CD14-positive monocyte (primary cell): ENCODE measurements at places on chromosomes 12 and 14.

GRCh38 chr12:2498964-2499500 is 295.7 kb upstream of the FKBP4 start:
- no peak for DNase-seq

- DNase-seq, result no peak
Measured at GRCh38 chr12:12979126-12979525, 20.9 kb downstream of the HEBP1 start.

GRCh38 chr14:100304825-100305323 is 1.4 kb downstream of the SLC25A29 start:
- DNase-seq, result peak; percentile 9

DNA sequence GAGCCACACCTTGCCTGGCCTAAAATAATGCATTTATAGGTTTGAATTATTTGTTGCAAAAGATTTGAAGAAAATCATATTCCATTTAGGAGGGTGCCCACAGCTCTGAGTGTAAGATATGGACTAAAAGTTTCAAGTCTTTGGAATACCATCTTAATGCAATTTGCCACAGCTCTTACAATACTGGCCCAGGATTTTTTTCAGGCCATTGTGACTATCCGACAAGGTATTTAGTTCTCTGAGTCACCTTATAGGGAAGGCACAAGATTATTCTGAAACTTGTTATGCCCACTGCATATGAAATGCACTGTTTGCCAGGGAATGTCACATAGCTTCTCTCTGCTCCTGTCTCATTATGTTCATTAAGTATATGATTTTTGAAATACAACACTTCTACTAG is 29.6 kb upstream of the SLC6A13 start:
- no peak for DNase-seq

DNA sequence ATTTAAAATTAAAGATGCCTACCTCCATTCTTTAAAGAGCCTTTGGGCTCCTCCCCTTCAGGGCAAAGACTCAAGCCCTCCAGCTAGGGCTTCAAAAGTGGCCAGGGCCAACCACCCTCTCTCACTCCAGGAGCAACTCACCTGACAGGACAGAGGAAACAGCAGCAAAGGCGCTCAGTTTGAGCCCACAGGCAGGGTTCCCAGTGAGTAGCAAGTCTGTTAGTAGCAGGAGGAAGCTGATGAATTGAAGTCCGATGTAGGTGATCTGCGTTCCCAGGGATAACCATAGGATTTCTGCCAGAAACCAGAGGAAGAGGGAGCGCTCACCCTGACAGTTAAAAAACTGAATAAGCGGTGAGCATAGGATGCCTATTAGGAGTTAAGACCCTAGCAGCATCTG is 15.7 kb downstream of the GSG1 start:
- no peak for DNase-seq

GRCh38 chr12:58930770-58931324 is 10.5 kb upstream of the LRIG3 start:
- no peak for DNase-seq

DNA sequence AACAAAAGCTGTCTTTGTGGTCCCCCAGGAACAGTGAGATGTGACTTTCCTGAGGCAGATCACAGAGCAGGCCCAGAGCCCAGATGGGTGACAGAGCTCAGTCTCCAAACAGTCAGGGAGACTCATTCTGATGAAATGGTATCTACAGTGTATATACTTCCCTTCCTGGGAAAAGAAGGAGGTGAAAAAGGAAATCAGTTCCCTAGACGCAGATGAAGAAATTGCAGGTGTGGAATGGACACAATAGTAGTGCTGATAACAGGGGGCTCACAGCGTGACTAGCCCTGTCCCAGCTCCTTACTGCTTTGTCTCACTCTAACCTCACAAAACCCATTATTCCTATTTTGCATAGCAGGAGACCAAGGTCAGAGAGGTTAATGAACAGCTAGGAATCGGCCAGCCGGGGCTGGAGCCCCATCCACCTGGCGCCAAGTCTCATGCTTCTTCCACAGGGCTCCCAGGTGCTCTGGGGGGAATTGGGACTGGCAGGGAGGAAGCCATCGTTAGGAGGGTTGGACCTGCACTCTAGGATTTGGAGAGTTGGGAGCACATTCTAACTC is 11.9 kb downstream of the KCNH3 start:
- no peak for DNase-seq

- no peak for DNase-seq
Measured at GRCh38 chr12:81819991-81820633, 61.0 kb upstream of the PPFIA2 start.

DNA sequence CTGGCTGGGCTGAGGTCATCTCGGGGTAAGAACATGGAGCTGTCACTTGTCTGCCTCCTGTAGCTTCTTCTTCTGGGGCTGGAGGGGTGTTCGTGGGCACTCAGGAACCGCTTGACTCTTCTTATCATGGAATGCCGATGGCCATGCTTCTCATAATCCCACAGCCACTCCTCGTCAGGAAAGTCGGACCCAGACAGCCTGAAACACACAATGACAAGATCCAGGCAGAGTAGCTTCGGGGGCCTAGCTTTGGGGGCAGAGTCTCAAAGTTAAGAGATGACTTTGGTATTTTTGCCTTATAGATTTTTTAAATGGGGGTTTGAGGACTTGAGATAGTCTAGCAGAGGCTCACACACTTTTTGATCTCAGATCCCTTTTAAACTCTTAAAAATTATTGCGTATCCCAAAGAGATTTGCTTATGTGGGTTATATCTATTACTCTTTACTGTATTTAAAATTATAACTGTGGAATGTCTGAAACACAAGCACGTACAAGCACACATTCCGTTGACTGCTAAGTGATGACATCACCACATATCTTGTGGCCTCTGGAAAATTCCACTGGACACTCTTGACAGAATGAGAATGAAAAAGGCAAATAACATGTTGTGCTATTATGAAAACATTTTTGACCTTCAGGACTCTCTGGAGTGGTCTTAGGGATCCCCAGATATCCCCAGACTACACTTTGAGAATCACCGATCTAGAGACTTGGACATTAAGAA is 43.3 kb downstream of the BEST3 start:
- no peak for DNase-seq

GRCh38 chr12:118059341-118060191 is 1.4 kb downstream of the WSB2 start:
- DNase-seq, result no peak

DNA sequence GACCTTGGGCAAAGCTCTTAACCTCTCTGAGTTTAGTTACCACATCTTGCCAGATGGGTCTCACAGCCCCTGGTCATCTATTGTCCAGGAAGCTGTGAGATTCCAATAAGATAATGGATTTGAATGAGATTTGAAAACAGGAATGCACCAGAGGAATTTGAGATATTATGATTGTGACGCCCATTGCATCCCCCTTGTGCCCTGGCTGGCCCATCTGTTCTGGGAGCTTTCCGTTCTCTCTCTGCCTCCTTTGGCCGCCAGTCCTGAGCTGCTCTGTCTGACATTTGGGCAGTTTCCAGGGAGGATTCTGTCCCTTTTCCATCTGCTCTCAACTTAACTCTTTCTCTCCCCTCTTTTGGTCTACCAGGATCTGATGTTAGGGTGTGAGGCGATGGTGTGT is 24.6 kb downstream of the SRRM4 start:
- no peak for DNase-seq

- DNase-seq, result peak; percentile 29
Measured at GRCh38 chr14:75515629-75515996, 6.7 kb upstream of the BATF start.

GRCh38 chr14:78469947-78470346 is 299.8 kb downstream of the NRXN3 start:
- no peak for DNase-seq

GRCh38 chr14:100054316-100055075 is 10.7 kb upstream of the EVL start:
- no peak for DNase-seq

GRCh38 chr12:100447381-100447780 is 26.3 kb upstream of the NR1H4 start:
- DNase-seq, result no peak

GRCh38 chr12:42394429-42394828 is 68.5 kb downstream of the PPHLN1 start:
- no peak for DNase-seq

- no peak for DNase-seq
Measured at GRCh38 chr12:26576266-26576665, 256.7 kb downstream of the ITPR2 start.

- DNase-seq, result no peak
Measured at GRCh38 chr14:70954068-70954467, 46.8 kb downstream of the PCNX1 start.

DNA sequence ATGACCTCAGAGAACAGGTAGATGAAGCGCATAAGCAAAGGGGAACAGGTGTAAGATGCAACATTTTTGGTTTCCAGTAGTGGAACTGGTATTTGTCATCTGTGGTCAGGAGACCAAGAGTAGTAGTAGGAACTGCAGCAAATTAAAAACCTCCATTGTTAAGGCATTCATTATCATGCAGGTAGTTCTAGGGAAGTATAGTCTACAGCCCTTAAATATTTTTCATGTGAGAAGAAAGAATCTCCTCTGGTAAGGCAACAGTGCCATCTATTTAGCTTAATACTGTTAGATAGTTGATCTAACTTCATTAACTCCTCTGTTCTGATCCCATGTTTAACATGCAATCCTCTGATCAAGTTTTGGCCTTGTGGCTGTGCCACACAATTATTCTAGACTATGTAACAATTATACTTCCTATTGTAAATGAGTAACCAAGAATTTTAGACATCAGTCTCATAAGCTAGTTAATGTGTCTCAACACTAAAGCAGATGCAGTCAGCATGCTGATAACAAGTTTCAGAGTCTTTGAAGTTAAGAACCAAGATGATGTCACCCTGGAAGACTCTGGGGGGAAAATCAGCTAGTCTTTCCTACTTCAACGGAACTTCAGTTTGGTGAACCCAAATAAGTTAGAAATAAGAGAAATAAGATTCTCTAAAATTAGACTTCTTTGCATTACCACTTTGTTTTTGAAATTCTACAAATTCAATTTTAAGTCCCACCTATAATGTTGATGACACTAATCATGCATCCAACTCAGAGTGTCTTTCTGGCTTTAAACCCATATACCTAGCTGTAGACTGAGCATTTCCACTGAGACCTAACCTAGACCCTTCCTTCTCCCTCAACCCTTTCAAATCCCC is 70.9 kb downstream of the STXBP6 start:
- DNase-seq, result no peak

- no peak for DNase-seq
Measured at GRCh38 chr14:94447206-94447605, 5.4 kb downstream of the SERPINA11 start.

GRCh38 chr14:99677231-99678140 is 6.6 kb upstream of the CYP46A1 start:
- DNase-seq, result no peak

GRCh38 chr12:65747338-65747737 is 76.9 kb upstream of the HMGA2 start:
- DNase-seq, result no peak

DNA sequence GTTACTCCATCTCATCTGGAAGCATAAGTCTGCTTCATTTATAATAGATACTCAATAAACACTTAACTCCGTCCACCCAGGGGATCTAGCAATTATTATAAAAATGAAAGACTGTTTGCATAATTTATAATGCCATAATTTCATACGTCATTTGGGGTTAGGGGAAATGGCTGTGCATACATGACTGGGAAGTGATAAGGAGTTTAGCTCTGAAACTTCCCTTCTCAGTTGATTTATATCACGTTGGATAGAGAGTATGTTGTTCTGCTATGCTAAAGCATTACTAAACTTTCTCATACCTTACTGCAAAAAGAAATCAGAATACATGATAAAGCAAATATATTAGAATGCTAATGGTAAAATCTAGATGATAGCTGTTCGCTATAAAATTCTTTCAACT is 90.4 kb upstream of the DYNC1H1 start:
- DNase-seq, result peak; percentile 44

GRCh38 chr14:105702275-105702817 is 176.0 kb downstream of the TMEM121 start:
- DNase-seq, result no peak

DNA sequence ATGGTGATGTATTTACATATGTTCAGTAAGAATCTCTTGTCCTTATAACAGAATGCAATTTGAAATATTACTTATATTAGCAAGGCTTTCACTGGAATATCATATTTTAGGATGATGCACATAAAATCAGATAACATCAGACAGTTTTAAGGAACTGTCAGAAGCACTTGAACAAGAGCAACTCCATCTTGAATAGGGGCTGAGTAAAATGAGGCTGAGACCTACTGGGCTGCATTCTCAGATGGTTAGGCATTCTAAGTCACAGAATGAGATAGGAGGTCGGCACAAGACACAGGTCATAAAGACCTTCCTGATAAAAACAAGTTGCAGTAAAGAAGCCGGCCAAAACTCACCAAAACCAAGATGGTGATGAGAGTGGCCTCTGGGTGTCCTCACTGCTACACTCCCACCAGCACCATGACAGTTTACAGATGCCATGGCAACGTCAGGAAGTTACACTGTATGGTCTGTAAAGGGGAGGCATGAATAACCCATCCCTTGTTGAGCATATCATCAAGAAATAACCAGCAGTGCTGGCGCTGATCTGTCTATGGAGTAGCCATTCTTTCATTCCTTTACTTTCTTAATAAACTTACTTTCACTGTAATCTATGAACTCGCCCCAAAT is 27.6 kb upstream of the ETV6 start:
- peak; percentile 33 for DNase-seq

GRCh38 chr12:42426746-42427145 is 100.8 kb downstream of the PPHLN1 start:
- no peak for DNase-seq
